Effector memory CD4-positive, alpha-beta T cell (primary cell): ENCODE measurements at places on chromosomes 2 and 18.
A peak's percentile ranks its signal among the peaks of the same experiment; 100 is the strongest.

- H3K27ac ChIP-seq = no peak overlapping the region
- H3K4me1 ChIP-seq = no peaks in the 10 kb centered on the region
- no peak overlapping the region for H3K4me3 ChIP-seq
- DNase-seq = no peak
Measured at GRCh38 chr2:175955136-175955535, 46.9 kb downstream of the LNPK start.

GRCh38 chr2:41994233-41994637 lies 53.6 kb upstream of the PKDCC start:
- DNase-seq = no peak
- no peaks in the 10 kb centered on the region for H3K36me3 ChIP-seq
- no peaks in the 10 kb centered on the region for H3K4me1 ChIP-seq

DNA sequence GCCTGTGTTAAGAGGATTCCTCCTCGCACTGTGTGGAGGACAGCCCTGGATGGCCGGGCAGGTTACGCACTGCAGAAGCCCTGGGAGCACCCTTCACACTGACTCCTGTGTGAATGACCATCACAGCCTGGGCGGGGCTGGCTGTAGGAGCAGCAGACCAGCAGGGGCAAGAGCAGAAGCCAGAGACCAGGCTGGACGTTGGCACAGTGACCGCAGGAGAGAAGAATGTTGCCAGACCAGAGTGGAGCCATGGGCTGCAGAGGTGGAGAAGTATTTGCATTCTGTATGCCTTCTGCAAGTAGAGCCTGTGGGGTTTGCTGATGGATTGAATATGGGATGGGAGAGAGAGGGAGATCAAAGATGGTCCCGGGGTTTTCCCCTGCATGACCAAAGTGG lies 23.1 kb downstream of the LRRFIP1 start:
- H3K4me3 ChIP-seq = no peak overlapping the region
- H3K36me3 ChIP-seq = no peaks in the 10 kb centered on the region
- H3K27ac ChIP-seq = no peak overlapping the region
- no peaks in the 10 kb centered on the region for H3K27me3 ChIP-seq

DNA sequence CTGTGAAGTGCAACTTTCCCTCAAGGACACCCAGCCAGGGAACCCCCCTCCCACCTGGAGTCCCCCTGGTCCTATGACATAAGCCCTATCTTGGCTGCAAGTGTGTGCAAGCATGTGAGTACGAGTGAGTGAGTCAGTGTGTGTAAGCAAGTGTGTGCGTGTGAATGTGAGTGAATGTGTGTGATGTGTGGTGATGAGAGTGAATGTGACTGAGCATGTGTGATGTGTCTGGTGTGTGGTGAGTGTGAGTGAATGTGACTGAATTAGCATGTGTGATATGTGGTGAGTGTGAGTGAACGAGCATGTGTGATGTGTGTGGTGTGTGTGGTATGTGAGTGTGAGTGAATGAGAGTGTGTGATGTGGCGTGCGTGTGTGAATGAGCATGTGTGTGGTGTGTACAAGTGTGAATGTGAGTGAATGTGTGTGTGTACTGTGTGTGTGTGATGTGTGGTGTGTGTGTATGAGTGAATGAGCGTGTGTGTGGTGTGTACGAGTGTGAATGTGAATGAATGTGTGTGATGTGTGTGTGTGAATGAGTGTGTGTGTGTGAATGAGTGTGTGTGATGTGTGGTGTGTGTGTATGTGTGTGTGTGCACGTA lies 68.8 kb upstream of the SMAD7 start:
- DNase-seq = no peak
- no peak overlapping the region for H3K4me3 ChIP-seq
- no peaks in the 10 kb centered on the region for H3K27me3 ChIP-seq
- H3K4me1 ChIP-seq = no peaks in the 10 kb centered on the region
- no peaks in the 10 kb centered on the region for H3K36me3 ChIP-seq
- H3K27ac ChIP-seq = no peak overlapping the region

DNA sequence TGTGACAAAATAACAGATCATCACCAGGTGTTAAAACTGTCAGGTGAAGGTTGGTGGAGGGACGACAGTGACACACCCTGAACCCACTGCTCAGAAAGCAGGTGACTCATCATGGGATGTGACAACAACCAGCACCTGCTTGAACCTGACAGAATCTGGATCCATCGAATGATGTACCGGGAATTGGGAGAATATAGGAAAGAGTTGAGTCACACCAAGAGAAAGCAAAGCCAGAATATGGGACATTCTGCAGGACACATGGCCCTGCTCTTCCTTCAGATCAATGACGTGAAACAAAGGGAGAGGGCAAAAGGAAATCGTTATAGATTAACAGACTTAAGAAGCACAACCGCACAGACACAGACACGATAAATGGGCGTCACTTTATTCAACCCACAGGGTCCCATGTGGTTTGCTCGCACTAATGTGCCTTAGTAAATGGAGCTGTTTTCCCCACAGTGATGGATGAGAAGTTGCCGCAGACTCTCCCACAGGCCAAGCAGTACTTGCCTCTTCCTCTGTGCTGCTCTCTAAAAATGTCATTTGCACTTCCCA lies 100.1 kb downstream of the CRACDL start:
- H3K36me3 ChIP-seq = no peaks in the 10 kb centered on the region
- peak overlapping the region; percentile 69 for H3K27ac ChIP-seq
- H3K27me3 ChIP-seq = no peaks in the 10 kb centered on the region
- H3K4me1 ChIP-seq = peaks cover 31% of the 10 kb centered on the region

- no peak overlapping the region for H3K27ac ChIP-seq
- no peak for DNase-seq
- no peaks in the 10 kb centered on the region for H3K27me3 ChIP-seq
- peaks cover 4% of the 10 kb centered on the region for H3K4me1 ChIP-seq
Measured at GRCh38 chr2:181138816-181139215, 158.4 kb downstream of the UBE2E3 start.

DNA sequence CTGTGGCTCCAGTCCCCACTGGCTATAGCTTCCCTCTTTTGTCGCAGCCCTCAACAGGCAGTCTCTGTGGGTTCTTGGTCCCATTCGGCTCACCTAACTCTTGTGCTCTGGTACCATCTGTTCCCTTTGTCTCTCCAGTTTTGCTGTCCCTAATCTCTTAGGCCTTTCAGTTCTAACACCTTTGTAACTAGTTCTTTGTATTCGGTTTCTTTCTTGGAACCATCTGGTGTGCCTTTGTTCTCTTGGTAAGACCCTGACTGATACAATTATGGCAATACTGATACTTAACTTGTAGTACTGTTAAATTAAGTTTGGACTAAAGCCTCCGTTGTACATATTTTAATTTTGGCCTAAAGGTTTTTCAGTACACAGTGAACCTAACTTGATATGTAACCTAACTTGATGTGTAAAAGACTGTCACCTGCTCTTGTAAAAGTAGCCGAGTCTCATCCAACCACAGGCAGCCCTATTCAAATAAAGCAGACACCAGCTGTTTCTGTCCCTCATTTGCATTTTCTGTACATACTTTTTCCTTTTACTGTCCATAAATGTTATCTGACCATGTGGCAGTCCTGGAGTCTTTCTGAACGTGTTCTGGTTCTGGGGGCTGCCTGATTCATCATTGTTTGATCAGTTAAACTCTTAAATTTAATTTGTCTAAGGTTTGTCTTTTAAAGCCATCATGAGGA lies 4.8 kb upstream of the MRPL44 start:
- no peaks in the 10 kb centered on the region for H3K36me3 ChIP-seq
- no peak overlapping the region for H3K4me3 ChIP-seq
- H3K4me1 ChIP-seq = peaks cover 6% of the 10 kb centered on the region
- no peak for DNase-seq

DNA sequence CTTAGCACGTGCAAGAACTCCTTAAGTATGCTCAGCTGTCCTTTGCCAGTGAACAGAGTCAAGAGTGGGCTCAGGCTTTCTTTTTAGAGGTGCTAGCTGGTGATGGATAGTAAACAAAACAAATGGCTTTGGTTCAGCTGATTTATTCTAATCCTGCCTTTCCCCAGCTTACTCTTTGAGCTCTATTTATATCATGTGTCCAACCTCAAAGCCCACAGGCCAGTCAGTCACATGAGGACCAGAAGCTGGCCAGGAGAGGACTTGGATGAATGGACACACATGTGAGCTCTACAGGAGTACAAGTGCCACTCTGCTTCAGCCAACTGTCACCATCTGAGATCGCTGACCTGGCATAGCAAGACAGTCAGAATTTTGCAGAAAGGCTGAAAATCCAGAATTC lies 59.4 kb downstream of the STK39 start:
- H3K4me3 ChIP-seq = no peak overlapping the region
- no peaks in the 10 kb centered on the region for H3K36me3 ChIP-seq
- no peak overlapping the region for H3K27ac ChIP-seq

GRCh38 chr2:217095511-217096205 lies 235.8 kb upstream of the TNP1 start:
- no peaks in the 10 kb centered on the region for H3K36me3 ChIP-seq
- H3K4me3 ChIP-seq = no peak overlapping the region
- H3K27ac ChIP-seq = no peak overlapping the region
- DNase-seq = no peak
- no peaks in the 10 kb centered on the region for H3K27me3 ChIP-seq

DNA sequence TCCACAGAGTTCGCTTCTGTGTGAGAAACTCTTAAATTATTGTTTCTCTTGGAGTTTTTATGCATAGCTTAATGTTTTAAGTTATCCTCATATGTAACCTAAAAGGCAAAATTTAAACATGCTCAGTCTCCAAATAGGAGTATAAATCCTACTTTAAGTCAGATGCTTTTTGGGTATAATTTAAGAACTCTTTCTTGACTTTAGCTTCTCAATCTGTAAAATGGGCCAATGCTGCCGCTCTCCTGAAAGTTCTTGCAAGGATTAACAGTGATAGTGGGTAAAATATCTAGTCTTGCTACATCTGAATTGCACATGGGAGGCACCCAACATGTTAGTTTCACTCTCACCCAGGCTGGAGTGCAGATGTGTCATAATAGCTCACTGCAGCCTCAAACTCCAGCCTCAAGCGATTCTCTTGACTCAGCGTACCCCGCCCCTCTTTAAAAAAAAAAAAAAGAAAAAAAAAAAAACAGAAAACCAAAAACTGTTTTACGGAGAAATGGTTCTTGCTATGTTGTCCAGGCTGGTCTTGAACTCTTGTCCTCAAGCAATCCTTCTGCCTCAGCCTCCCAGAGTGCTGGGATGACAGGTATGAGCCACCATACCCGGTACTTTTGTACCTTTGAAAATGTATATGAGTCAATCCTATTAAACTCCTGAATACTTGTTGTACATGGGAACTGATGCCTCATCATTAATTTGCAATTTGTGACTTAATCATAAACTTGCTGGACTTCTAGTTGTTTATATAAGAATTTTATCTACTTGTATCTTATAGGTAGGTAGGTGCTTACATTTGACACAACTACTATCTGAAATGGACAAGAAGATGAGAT lies 1.8 kb downstream of the FBXO48 start:
- H3K27me3 ChIP-seq = no peaks in the 10 kb centered on the region
- H3K4me1 ChIP-seq = peaks cover 30% of the 10 kb centered on the region
- H3K36me3 ChIP-seq = no peaks in the 10 kb centered on the region

DNA sequence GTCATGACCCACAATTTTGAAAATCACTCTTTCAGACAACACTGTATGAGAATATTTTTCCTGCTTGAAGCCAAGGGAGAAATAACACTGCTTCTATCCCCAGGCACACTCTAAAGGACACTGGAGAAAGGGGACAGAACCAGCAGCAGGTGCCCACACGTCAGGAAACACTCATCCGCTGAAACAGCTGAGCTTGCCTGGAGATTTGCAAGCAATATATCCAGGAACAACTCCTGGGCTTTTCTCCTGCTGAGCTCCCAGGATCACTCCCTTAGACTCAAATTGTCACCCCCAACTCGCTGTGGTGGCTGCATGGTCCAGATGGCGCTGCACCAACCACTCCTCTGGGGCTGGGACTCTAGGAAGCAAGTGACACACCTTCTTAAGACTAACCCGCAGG lies 186.7 kb downstream of the ARL4C start:
- H3K36me3 ChIP-seq = no peaks in the 10 kb centered on the region
- no peak overlapping the region for H3K4me3 ChIP-seq
- no peak overlapping the region for H3K27ac ChIP-seq
- H3K4me1 ChIP-seq = peaks cover 14% of the 10 kb centered on the region
- H3K27me3 ChIP-seq = no peaks in the 10 kb centered on the region

DNA sequence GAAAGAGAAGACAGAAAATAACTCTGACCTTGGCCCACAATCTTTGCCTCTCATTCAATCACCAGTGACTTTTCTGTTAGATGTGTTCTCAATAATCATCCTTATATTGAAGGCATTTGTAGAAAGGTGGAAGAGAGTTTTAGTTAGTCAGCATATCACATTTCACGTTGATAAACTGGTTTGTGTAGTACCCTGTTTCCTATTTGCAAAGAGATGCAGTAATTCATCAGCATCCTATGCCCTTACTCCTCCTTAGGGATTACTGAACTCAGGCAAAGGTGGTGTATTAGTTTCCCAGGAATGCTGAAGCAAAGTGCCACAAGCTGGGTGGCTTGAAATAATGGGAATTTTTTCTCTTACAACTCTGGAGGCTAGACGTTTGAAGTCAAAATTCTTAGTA lies 145.0 kb downstream of the SPP2 start:
- H3K27ac ChIP-seq = no peak overlapping the region
- DNase-seq = no peak
- H3K36me3 ChIP-seq = no peaks in the 10 kb centered on the region
- H3K27me3 ChIP-seq = no peaks in the 10 kb centered on the region

DNA sequence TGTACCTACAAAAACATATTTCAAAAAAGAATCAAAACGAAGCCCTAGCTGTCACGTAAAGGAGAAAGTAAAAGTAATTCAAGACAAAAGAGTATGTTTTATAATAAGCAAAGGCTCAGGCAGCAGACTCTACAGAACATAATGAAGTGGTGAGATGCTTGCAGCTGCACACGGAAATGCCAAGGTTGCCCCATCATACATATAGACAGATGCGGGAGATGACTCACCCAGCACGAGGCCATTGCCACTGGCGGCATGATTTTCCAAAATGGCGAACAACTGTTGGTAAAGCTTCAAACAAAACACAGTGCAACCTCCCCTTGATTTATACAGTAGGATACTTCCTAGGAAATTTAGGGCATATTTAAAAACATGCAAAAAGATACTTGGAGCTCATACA lies 26.0 kb upstream of the C1QL2 start:
- H3K4me3 ChIP-seq = no peak overlapping the region
- DNase-seq = no peak
- H3K4me1 ChIP-seq = no peaks in the 10 kb centered on the region
- H3K27ac ChIP-seq = no peak overlapping the region
- H3K36me3 ChIP-seq = no peaks in the 10 kb centered on the region

DNA sequence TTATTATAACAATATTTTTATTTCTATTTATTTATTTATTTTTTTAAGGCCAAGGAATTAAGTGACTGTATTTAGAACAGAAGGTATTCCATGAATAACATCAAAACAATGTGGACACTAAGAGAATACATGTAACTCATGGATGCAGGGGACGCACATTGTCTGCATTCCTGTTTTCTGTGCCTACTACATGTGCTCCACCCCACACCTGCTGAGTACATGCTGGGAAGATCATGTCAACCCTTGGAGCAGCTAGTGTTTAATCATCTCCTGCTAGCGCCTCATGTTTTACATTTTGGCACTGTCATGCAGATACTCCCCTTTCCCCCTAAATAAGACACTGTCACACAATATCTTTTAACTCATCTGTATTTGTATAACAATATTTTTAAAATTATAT lies 29.3 kb downstream of the DPYSL5 start:
- DNase-seq = no peak
- no peaks in the 10 kb centered on the region for H3K27me3 ChIP-seq
